Mesenteric fat pad (tissue), 1 donor: ENCODE measurements at places on chromosomes 4 and X. TPM values are rescaled to one million over a fixed set of nuclear protein-coding genes. Genes with fewer than 3 reads are reported as not detected.

The PGRMC1 gene
- total RNA-seq, result 220 TPM

The OPRPN gene
- not detected for total RNA-seq

The MAGEA10 gene
- total RNA-seq, result not detected

The FAM13A gene
- 29.6 TPM for total RNA-seq

The FGFBP2 gene
- total RNA-seq, result 16.3 TPM

The SRPX2 gene
- 224 TPM for total RNA-seq

The SLITRK2 gene
- total RNA-seq, result 0.06 TPM

The ARHGEF6 gene
- 84.1 TPM for total RNA-seq

The GAB3 gene
- 13.7 TPM for total RNA-seq

The SNCA gene
- total RNA-seq, result 13.4 TPM

The EVC2 gene
- 4.0 TPM for total RNA-seq

The XPNPEP2 gene
- 9.6 TPM for total RNA-seq

The BEND2 gene
- total RNA-seq, result not detected

The BEX5 gene
- total RNA-seq, result 1.2 TPM

The MSX1 gene
- total RNA-seq, result 38.9 TPM
